ENCODE measurements at places on chromosomes 2 and 18.

DNA sequence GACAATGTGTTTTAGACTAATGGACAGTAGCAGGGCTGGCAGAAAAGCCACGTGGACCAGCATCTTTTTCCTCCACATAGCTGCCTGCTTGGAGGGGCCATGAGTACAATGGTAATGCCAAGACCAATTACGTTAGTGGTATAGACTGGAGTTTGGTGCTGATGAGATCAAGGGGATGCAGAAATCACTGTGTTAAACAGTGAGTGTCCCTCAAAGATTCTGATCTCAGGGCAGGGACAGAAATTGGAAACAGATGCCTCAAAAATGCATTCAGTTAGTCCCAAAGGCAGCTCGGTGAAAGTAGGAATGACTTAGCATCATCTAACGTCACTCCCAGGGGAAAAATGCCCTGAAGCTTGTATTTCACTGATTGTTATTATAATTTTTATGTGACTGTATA, 72.4 kb downstream of the SLC16A14 start:
- no peak for DNase-seq

- no peak for DNase-seq
These were observed 201.1 kb downstream of the DCC start for GRCh38 chr18:52541056-52541455.

DNA sequence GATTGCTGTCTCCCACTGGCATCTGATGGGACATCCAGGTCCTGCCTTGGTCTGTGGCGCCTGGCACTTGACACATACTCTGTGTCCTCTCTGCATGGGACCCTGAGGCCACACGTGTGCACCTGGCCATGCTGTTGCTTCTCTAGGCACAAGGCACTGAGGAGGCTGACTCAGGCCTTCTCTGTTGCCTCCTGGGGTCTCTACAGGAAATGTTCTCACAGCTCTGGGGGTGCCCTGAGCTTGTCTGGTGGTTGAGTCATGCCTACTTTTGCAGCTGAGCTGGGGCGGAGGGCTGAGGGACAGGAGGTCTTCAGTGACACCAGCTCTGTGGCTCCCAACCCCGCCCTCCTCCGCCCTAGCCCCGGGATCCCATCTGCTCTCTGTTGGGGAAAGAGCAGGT, 207.0 kb upstream of the HS6ST1 start:
- DNase-seq: no peak

DNA sequence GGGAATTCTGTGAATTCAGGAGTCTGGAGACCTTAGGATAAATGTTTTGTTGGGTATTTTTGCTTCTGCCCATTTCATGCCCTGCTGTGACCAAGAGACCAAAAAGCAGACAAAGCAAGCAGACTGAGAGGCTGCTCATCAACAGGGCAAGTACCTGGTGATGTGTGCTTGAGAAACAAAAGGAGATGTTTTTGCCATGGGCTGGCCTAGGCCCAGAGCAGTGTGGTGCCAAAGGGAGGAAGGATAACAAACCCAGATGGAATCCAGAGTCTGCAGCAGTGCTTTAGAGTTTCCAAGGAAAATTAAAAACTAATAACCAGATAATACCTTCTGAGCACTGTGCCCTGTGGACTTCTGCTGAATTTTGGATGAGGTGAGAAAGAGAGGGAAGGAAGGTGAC, 538.4 kb downstream of the STK39 start:
- DNase-seq: no peak

GRCh38 chr2:2974982-2975381, 402.6 kb downstream of the EIPR1 start:
- no peak for DNase-seq

Data from activated T-cell treated with anti-CD3 and anti-CD28 coated beads, Interleukin-2, amount 50 U/mL, for 24 hours (primary cell).